ENCODE measurements at places on chromosomes 5 and 9. TPM values are rescaled to one million over a fixed set of nuclear protein-coding genes. Genes with fewer than 3 reads are reported as not detected.
A peak's percentile ranks its signal among the peaks of the same experiment; 100 is the strongest.

TPPP gene
- total RNA-seq, result 12.2 TPM

DNA sequence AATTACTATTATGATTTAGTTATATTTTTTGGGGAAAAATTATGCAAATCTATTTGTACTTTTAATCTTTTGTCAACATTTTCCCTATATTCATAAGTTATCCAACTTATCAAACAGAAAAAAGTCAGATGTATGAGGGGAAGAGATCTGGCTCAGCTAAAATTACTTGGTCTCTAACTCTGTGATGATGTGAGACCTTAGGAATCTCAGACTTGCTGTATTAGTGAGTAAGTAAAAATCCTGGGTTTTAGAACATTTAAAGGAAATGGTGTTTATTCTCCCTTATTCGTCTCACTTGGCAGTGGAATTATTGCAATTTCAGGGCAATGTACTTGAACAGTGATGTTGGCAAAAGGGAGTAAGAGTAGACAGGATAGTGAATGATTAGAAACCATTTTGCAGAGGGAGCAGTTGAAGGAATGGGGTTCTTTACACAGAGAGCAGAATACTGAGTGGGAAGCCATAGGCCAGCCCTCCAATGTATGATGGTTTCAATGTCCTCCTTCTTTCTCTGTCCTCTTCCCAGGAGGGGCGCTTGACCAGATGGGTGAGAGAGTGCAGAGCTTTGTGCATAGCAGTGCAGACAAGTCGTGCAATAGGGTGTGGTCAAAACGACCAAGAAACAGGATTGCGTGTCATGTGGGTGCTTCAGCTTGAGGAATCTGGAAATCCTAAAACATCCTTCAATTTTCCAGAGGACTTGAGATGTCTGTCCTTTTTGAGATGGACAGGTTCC is 91.7 kb downstream of the TENT4A start:
- DNase-seq, result no peak

DNA sequence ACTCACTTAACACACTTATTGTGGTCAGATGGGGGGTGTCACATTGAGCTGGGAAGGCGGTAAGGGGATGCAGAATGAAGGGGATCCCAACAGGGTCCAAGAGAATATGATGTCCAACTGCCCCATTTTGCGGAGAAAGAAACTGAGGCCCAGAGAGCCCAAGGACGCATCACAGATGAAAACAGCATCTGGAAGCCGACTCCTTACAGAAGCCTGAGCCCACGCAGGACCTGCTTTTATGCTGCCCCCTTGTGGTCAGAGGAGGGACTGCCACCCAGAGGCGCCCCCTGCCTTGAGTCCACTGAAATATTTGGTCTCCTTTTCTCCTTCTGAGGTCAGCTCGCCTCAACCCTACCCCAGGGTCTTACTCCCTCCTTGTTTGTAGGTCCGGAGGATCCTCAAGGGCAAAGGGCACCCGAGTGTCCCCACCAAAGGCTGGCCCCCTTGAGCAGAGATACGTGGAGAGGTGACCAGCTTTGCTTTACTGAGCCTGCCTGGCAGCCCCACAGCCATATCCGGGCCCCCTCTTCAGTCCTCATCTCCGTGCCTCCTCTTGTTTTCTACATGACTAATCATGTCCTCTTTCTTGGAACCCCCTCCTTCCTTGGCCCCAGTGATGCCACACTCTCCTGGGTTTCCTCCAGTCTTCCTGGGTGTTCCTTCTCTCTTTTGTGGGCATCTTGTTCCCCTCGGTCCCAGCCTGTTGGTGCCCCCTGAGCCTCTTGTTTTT is 30.0 kb upstream of the TTLL11 start:
- peak; percentile 82 for DNase-seq

DNA sequence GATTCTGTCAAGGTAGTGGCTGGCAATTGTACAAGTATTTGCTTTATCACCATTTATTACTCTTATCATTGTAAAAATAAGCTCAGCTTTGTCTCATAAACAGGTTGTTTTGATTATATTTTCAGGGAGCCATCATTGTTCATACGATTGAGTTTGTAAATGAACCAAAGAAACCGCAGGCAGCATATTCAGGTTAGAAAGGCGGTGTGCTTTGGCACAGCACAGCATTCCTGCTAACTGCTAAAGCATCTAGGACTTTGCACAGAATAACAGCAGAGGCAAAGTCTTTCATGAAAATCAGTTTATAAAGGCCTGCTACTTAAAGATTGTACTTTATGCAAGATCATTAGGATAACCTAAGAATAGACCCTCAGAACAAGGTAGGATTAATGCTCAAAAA is 281.5 kb upstream of the SLC24A2 start:
- no peak for DNase-seq

GRCh38 chr9:120878188-120879130 is 1.5 kb upstream of the PHF19 start:
- DNase-seq, result no peak

DNA sequence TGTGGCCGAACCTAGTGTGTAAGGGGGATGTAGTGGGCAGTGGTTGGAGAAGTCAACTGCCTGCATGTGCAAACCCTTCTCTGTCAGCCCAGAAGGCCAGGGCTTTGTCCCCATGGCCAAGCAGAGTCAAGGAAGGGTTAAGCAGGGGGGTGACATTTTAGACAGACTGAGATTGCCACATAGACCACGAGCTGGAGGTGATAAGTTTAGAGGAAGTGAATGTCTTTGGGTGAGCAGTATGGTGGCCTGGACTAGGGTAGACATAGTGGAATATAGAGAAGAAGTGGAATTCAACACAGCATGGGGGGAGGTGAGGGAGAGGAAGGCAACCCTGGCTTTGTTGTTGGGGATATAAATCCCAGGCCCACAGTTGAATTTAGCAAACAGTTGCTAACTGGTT is 38.7 kb upstream of the CDKN2AIPNL start:
- no peak for DNase-seq

DNA sequence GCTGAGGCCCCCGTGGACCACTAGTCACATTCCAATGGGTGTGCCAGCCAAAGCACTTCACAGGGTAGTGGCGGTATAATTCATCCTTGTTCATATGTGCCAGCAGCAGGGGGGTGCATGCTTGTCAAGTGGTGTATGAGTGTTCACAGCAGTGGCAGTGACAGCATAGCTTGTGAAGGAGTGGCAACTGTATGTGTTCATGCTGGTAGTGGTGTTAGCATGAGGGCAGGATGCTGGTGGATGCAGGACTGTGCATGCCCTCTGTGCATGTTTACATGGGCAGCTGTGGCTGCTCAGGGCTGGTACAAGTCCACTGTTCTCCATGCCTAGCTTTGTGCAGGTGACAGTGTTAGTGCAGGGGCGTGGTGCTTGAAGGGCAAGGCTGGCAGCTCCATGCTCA is 253.4 kb upstream of the DMAC1 start:
- no peak for DNase-seq

DNA sequence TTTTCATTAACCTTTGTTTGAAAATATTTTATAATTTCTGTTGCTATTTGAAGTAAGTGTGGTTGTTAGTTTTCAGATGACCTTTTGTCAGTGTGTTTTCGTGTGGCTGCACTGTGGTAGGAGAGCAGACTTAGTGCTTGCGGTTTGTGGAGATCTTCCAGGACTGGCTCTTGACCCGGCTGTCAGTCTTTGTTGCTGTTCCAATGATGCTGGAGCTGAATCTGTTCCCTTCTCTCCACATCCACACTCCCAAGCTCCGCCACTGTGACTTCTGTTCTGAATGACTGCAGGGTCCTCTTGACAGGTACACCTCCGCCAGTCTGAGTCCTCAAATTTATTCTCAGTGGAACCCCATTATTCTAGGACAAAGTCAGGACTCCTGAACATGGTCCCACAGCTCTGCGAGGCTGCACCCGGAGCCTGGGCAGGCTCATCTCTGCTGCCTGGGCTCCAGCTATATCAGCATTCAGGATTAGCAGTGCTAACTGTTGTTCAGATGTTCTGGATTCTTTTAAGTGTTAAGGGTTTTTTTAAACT is 126.0 kb downstream of the WNK2 start:
- DNase-seq, result no peak

TMEFF1 gene
- total RNA-seq, result not detected

DNA sequence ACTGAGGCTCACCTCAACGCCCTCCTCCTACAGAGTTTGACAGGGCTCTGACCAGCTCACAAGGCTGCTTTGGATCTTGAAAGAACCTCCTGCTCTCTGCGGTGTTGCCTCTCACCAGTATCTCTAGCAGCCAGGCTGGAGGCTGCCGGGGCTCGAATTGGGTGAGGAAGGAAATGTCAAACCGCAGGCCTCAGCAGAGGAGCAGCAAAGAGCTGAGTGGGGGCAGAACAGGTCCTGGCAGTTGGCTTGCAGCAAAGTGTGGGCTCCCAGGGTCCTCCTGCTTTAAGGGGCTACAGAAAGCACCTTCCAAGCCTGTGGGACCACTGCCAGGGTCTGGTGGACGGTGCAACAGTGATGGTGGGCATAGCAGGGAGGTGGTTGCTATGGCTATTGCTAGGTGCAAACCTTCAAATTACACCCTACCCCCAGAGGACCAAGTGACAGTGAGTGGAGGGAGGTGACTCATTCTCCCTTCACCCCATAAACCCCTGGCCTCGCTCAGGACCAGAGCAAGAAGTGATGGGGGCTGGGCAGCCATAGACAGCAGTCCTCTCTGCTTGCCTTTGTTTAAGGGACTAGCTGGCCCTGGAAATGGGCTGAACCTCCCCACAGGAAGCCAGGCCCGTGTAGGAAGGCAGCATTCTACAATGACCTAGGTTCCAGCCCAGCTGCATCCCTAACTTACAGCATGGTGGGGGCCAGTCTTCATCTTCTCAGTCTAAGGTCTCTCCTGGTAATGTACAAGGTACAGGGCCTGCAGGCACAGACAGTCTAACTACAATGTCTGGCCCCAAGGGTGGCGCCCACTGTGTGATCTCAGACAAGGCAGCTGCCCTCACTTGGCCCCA is 18.7 kb downstream of the LCP2 start:
- no peak for DNase-seq

DNA sequence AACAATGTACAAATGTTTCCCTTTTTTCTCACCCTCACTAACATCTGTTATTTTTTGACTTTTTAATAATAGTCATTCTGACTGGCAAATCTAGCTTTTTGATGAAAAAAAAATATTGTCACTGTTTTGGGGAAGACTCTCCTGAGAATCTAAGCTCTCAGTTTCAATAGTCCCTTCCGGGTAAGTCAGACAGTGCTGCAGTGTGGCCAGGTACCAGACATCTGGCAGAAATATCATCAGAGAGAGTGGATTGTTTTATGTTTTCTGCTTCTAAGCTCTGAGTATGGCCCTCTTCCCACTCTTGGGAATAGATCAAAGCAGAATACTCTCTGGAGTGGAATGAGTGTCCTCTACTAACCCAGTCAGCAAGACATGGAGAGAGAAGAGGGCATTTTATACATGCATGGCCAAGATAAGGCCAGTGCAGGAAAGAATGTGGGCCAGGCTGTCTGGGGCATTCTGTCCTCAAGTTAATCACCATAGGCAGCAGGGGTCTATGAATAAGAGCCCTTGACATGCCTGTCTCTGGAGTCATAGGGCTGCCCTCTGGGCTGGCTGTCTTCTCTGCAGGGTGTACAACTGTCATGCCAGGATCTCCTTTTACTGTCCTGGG is 38.5 kb upstream of the OR2S2 start:
- no peak for DNase-seq

DEPDC1B gene
- total RNA-seq, result 0.16 TPM

DNA sequence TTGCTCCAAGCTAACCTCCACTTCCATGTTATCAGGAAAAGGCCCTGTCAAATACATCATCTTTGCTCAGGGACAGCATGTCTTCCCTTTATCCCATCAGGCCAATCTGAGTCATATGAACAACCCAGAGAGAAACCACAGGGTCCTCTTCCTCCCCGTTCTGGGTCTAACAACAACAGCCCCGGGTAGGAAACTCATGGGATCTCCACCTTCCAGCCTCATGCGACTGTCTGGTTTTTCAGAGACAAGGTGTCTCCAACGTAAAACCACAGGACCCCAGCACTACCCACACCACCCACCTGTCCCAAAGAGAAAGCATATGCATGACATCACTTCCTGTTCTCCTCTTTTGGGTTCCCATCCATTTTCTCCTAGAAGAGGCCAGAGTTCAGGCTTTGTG is 217.9 kb downstream of the ENC1 start:
- no peak for DNase-seq
